ENCODE measurements at places on chromosomes 3 and 15.

GRCh38 chr15:92527197-92527596 lies 128.4 kb downstream of the FAM174B start:
- DNase-seq, result peak; percentile 5

GRCh38 chr15:32856753-32857152 lies 138.9 kb downstream of the GREM1 start:
- DNase-seq, result no peak

DNA sequence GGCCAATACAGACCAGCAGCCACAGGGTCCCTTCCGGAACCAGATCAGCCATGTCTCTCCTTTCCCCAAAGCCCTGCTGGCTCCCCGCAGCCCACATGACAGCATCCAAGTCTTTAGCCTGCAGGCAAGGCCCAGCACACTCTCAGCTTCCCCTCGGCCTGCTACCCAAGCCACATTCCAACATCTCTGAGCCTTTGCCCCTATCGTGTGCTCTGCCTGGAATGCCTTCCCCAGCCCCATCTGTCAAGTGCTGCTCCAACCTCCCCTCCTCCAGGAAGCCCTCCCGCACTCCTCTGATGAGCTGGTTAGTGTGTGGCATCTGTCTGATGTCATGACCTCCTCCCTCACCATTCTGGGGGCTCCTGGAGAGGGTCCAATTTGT lies 8.5 kb downstream of the PLXND1 start:
- no peak for DNase-seq

- DNase-seq, result peak; percentile 59
Observed at GRCh38 chr3:138389841-138390581, 41.6 kb downstream of the MRAS start.

All from PC-9 (cell line).